ENCODE measurements at places on chromosomes 3 and 15.

DNA sequence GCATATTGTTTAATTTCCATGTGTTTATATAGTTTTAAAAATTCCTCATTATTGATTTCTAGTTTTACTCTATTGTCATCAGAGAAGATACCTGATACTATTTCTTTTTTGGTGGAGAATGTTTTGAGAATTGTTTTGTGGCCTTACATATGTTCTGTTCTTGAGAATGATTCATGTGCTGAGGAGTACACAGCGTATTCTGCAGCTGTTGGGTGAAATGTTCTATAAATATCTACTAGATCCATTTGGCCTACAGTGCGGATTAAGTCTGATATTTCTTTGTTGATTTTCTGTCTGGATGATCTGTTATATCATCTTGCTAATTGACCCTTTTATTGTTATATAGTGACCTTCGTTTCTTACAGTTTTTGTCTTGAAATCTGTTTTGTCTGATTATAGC, 109.7 kb downstream of the UBE2E2 start:
- no peak for DNase-seq

DNA sequence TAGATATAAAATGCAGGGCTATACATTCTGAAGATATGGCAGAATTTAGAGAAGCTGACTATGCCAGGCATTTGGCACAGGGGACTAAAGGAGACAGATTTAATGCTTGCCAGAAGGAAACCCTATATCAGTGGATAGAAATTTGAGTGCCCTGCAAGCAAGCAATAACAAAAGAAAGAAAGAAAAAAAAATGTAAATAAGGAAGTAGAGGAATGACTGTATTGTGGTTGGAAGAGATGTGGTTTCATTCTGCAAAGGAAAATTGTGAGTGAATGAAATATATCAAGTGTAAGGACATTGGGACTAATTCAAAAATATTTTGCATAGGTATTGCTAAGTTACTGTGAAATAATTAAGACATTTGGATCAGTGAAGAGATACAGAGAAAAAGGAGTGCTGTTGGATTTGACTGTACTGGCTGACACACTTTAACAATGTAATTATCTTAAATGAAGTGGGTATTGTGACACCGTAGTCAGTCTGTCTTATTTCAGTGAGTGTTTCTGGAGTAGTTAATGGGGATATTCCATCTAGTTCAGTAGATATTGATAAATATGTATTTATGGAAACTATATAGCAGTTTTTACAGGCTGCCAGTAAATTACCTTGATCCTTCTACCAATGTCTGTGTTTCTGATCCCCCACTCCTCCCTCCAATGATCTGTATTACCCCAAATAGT, 418.2 kb downstream of the CNTN4 start:
- DNase-seq = no peak

DNA sequence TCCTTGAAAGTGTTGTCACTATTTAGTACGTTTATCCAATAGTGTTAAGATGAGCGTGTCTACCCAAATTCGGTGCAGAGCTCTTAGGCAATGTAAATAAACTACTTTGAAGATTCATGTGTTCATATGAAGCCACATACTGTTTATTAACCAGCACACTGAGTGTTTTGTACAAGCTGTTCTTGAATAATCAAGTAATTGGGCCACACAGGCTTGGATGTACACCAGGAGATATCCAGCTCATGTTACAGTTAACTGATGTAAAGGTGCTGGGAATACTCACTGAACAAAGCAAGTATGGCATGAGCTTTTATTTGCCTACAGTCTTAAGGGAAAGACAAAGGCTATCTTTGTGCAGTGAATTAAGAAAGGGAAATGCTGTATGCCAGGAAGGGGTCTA, 632 bp upstream of the DHX36 start:
- DNase-seq = no peak

- no peak for DNase-seq
Measured at GRCh38 chr3:157082305-157082982, 77.5 kb downstream of the CCNL1 start.

GRCh38 chr15:63763476-63764123, 70.1 kb downstream of the HERC1 start:
- no peak for DNase-seq

- DNase-seq = no peak
Measured at GRCh38 chr3:23746441-23746840, 59.3 kb upstream of the UBE2E1 start.

- DNase-seq = no peak
Measured at GRCh38 chr15:99721104-99721778, 12.0 kb downstream of the LYSMD4 start.

DNA sequence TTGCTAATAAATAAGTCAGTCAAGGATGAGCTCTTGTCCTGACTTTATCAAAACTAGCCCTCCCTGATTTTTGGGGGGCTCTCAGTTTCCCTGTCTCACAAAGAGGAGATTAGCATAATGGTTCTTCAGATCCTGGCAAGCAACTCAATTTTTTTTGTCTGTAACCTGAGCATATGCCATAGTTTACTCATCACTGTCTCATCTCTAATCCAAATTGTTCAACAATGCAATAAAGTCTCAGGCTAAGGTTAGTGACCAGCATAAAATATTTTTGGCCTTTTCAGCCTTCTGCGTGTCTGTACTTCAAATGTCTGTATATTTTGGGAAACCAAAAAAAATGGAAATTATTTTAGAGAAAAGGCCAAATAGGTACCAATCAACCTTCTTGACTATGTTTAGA, 465.6 kb upstream of the TPRG1 start:
- DNase-seq = no peak

GRCh38 chr3:63644212-63644797, 8.2 kb upstream of the SNTN start:
- no peak for DNase-seq

DNA sequence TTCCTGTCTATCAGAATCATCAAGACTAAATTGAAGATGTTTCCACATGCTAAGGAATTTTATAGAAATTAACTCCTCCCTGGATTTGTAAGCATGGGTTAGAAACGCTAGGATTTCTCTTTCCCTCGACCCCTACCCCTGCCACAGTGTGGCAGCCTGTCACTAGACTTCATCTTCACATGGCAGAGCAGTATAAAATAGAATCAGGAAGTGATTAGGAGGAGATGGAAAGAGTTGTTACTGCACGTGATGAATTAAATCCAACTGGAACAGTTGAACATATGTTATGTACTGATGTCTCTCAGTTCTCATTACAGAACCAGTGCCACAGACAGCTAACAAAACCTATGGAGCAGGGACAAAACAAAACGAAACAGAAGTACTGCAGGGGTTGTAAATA, 130.0 kb upstream of the BNIP2 start:
- no peak for DNase-seq

DNA sequence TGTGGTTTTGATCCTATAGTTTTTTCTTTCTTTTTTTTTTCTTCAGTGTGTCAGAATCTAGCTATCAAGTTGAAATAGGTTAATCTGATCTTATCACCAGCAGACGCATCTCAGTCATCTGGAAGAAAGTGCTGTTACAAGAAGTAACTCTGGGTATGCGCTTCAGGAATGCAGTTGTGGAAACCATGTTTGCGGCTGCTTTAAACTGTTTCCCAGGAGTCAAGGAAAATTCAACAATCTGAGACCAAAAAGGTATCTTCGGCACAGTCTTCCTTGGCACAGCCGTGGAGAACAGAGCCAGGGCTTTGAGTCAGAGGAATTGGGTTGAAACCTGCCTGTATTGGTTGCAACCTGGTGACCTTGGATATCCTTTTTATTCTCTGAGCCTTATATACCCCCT, 59.9 kb downstream of the CD47 start:
- no peak for DNase-seq

DNA sequence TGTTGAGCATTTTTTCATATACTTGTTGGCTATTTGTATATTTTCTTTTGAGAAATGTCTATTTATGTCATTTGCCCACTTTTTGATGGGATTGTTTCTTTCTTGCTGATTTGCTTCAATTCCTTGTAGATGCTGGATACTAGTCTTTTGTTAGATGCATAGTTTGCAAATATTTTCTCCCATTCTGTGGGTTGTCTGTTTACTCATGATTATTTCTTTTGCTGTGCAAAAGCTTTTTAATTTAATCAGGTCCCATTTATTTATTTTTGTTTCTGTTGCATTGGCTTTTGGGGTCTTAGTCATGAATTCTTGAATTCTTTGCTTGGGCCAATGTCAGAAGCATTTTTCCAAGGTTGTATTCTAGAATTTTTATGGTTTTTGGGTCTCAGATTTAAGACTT, 251.7 kb downstream of the WNT5A start:
- no peak for DNase-seq

GRCh38 chr3:194476784-194477183, 10.0 kb downstream of the ATP13A3 start:
- DNase-seq = no peak

DNA sequence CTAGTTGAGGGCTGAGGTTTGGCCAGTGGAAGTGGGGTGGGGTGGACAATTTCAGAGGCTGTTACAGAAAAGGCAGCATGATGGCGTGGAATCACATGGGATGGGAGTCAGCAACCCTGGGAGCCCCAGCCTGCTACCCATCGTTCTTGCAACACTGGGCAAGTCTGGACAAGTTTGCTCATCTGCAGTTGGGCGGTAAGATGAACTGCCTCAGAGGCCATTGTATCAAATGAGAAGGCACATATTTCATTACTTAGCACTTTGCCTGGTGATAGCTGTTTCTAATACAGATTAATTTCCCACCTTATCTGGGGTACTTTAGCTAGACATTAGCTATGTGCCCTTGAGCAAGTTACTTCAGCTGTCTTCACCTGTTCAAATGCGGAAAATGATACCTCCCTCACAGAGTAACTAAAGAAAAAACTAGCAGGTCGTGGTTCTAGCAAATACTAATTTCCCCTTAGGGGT, 248.9 kb downstream of the THSD4 start:
- DNase-seq = no peak

- DNase-seq = no peak
Measured at GRCh38 chr3:56200251-56200650, 268.0 kb downstream of the ERC2 start.

DNA sequence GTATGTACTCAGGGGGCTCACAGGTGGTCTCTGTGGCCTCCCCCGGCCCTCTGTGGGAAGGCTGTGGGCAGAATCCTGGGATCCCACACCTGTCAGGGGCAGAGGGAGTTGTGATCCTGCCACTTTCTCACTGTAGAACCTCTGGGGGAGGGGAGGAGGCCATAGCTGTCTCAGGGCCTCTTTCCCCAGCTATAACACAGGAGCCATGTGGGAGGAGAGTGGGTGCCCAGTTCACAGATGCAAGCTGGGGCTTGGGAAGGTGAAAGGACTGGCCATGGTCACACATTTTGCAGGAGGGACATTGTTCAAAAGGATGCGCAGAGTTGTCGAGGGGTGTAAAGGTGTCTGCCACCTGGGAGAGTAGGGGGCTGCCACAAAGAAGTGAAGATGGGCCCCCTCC, 11.7 kb downstream of the MAPKAPK3 start:
- DNase-seq = no peak

DNA sequence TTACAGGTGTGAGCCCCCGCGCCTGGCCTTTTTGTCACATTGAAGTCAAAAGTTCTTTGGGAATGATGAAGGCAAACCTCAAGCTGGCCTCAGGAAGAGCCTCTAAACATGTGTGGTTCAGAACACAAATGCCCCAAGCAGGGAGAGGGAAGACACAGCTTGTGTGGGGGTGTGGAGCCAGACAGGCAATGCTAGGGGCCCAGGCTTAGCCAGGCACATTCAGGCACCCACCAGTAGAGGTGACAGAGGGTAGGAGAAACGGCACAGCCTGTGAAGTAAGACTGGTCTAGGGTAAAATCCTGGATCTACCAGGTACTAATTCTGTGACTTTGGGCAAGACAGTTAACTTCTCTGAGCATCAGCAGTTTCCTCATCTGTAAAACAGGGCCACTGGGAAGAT, 3.5 kb downstream of the HDC start:
- DNase-seq = no peak

DNA sequence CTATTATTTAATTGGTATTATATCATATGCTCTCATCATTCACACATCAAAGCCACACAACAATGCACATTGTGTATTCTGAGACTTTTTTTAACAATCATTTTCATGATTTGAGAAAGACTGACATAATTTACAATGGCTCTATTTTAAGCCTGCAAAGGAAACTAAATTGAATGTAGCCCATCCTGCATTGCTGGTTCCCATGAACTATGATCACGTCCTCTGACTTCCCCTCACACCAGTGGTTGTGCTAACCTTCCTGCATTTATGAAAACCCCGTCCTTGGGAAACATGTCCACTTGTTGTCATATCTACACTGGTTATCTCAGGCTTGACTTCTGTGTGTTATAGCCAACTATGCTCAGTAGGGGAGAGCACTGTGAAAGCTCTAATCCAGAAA, 546.2 kb downstream of the MECOM start:
- DNase-seq = no peak

GRCh38 chr15:34914317-34914716, 55.2 kb downstream of the AQR start:
- peak; percentile 25 for DNase-seq

GRCh38 chr3:45644063-45644790, 45.0 kb upstream of the SACM1L start:
- no peak for DNase-seq
